ENCODE measurements at places on chromosomes 1 and 21. TPM values are rescaled to one million over a fixed set of nuclear protein-coding genes. Genes with fewer than 3 reads are reported as not detected.

The TPTE gene
- not detected for polyA plus RNA-seq

The CTTNBP2NL gene
- 43.5 TPM for polyA plus RNA-seq

The PAQR6 gene
- 6.0 TPM for polyA plus RNA-seq

The S100A14 gene
- 16.8 TPM for polyA plus RNA-seq

The SYPL2 gene
- polyA plus RNA-seq: 13.4 TPM

The RYR2 gene
- polyA plus RNA-seq: 3.0 TPM

The CHRM3 gene
- polyA plus RNA-seq: 8.2 TPM

The CD5L gene
- not detected for polyA plus RNA-seq

The GUK1 gene
- polyA plus RNA-seq: 82.3 TPM

The ARHGEF16 gene
- polyA plus RNA-seq: 17.6 TPM

GRCh38 chr1:205739348-205740160, 10.4 kb downstream of the NUCKS1 start:
- DNase-seq: no peak

DNA sequence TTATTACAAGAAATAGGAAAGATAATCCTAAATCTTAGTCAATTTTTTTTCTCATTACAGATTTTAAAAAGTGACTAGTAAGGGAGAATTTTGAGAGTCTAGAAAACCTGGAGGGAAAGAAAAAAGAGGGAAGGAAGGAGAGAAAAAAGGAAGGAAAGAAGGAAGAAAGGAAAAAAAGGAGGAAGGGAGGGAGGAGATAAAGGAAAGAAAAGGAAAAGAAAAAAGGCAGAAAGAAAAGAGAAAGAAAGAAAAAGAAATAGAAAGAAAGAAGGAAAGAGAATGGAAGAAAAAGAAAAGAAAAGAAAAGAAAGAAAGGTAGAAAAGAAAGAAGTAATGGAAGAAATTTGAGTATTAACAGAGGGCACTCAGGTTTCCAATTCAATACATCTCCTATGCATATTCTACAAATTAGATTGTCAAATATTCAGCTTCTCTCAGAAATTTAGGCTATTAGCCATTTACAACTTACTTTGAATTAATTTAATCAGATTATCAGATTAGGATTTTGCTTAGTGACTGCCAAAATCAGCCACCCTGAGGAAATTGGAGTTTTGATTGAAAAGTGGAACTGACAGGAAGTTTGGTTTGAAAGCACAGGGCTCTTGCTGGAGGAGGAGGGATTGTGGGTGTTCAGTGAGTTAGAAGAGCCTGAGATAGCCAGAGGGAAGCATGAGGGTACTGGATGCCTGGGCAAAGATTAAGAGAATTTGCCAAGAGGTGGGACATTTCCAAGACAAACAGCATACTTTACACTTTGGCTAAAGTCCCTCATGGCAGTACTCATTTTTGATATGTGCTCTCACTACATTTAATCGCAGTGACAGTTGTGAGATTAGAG, 677.8 kb downstream of the USP25 start:
- no peak for DNase-seq

DNA sequence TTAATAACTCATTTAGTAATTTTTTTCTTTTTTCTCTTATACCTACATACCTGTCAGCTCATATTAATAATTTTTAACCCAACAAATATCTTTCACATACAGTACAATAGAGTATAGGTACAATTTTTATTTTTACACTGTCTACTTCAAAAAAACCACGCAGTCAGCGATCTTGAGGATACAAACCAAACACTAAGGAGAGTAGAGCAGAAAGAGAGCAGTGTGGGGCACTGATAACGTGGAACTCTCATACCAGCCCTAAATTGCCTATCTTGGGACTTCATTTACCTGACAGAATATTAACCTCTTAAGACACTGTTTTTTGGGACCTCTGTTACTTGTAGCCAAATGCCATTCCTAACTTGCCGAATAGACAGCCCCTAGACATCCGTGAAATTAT, 5.5 kb downstream of the TRMT1L start:
- DNase-seq: no peak

DNA sequence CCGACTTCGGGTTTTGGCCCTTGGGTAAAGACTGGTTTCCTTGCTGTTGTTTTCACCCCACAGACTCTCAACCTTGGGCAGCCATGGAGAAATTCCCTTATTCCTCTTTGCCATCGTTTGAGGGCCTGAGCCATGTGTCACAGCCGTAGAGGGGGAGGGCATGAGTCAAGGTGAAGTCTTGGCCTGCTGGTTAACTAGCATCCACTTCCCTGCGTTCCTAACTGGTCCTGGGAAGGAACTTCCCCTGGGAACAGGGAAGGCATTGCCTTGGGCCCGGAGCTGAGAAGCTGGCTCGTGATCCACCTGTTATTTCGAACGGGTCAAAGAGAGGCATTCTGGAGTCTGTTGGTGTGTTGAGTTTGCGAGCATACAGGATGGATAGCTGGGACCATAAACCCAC, 464.9 kb downstream of the CAMTA1 start:
- no peak for DNase-seq

- no peak for DNase-seq
Measured at GRCh38 chr1:53198241-53198651, 1.6 kb downstream of the CPT2 start.

GRCh38 chr1:161676441-161676840, 13.5 kb downstream of the FCGR2B start:
- DNase-seq: no peak

DNA sequence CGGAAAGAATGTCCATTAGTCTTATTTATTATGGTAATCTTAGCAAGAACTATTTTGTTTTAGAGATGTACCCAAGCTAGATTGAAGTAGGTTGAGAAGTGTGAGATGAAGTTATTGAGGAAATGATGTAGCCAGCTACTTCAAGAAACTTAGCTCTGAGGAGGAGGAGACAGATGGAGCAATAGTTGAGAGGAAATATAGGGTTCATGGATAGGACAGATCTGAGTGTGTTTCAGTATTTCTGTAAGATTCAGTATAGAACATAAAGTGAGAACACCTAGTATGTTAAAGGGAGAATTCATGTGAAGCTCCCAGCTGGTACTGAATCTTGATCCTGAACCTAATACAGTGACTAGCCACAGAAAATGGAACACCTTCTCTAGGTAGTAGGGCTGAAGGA, 28.9 kb downstream of the TSNAX start:
- no peak for DNase-seq

DNA sequence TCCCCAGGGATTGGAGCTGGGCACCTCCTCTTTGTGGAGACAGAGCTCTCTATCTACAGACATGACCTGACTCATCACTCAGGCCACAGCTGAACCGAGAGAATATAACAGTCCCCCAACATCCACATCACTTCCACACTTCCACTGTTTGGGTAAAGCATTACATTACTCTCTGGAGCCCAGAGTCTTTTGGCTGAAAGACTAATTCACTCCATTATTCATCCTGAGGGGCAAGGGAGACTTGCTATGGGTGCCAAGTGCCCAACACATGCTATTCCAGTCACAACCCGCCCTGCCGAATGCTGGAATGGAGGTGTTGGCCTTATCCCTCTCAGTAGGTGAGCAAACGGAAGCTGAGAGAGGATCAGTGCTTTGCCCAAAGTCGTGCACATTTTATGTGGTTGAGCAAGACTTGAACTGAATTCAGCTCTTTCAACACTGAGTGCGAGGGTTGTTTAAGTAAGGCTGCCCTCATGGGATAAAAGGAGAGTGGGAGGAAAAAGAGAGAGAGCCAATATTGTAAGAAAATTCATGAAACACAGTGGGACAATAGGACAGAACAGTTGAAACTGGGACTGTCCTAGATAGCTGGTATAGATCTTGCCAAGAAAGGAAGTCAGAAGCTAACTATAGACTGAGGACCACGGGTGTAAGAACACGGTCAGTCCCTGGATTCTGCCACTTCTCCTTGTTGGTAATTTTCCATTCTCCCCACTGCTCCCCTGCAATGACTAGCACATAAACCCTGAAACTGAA, 13.5 kb upstream of the CHI3L1 start:
- DNase-seq: no peak

DNA sequence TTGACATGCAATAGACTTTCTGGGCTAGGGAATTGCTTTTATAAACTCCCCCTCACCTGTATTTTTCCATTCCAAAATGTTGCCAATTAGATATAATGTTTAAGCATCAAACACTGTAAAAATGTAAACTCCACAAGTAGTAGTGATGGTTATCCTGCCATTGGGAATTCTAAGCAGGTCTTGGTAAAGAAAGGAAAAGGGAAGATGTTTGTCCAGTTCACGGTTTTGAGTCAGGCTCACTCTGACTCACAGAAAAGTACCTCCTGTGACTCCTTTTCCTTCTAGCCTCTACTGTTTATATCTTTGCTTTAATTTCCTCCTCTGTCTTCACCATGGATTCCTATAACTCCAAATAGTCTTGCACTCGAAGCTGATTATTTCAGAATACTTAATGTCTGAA, 19.0 kb upstream of the PTPN14 start:
- no peak for DNase-seq

- DNase-seq: peak; percentile 78
Measured at GRCh38 chr1:36224537-36225282, 467 bp downstream of the THRAP3 start.

DNA sequence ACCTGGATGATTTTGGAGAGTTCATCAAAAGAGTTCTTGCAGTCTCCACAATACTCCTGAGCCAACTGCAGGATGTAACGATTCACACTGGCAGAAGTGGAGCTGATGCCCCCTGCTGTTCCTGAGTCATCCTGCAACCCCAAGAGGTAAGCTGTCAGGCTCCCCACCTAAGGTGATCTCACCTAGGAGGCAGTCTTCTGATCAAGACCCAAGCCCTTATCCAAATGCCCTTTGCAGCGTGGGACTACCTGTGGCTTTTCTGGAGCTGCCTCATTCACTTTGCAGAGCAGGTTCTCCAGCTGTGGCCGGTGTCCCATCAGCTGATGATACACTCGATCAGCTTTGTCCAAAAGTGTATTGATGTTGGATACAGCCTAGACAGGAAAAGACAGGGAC, 96.4 kb downstream of the UBR4 start:
- DNase-seq: peak; percentile 36

- no peak for DNase-seq
Measured at GRCh38 chr1:108048301-108049177, 83.6 kb upstream of the VAV3 start.

- DNase-seq: no peak
Measured at GRCh38 chr1:205666372-205667166, 13.7 kb downstream of the SLC45A3 start.

- DNase-seq: no peak
Measured at GRCh38 chr1:90726425-90726985, 9.4 kb upstream of the BARHL2 start.

- no peak for DNase-seq
Measured at GRCh38 chr1:2585318-2586092, 1.1 kb upstream of the PRXL2B start.

- DNase-seq: no peak
Measured at GRCh38 chr1:76546354-76546933, 320.8 kb upstream of the ST6GALNAC5 start.

- no peak for DNase-seq
Measured at GRCh38 chr1:20883766-20884165, 96.7 kb upstream of the HP1BP3 start.

GRCh38 chr1:74641876-74642275, 31.7 kb downstream of the ERICH3 start:
- no peak for DNase-seq

- no peak for DNase-seq
Measured at GRCh38 chr1:67433837-67434236, 3.6 kb upstream of the SERBP1 start.

- DNase-seq: no peak
Measured at GRCh38 chr1:154911691-154912550, 24.6 kb downstream of the PMVK start.

GRCh38 chr1:10388387-10388715, 10.5 kb upstream of the PGD start:
- no peak for DNase-seq

- no peak for DNase-seq
Measured at GRCh38 chr1:25933479-25934365, 27.5 kb upstream of the STMN1 start.

DNA sequence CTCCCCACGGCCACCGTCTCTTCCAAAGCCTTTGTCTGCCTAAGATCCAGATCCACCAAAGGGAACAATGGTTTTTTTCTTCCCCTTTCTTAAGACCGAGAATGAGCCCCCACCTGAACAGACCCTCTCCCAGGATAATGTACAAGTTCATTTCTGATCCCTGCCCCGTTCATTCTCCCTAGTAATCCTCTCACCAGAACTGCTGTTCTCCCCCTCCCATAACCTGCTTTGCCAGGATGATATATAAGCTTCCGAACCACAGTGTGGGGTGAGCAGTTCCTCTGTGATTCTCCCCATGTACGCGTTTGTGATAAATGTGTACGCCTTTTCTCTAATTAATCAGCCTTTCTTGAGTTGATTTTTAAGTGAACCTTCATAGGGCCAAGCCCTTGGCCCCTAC, 4.9 kb downstream of the RD3 start:
- DNase-seq: no peak

GRCh38 chr1:217105437-217105836, 382.2 kb upstream of the ESRRG start:
- DNase-seq: no peak

DNA sequence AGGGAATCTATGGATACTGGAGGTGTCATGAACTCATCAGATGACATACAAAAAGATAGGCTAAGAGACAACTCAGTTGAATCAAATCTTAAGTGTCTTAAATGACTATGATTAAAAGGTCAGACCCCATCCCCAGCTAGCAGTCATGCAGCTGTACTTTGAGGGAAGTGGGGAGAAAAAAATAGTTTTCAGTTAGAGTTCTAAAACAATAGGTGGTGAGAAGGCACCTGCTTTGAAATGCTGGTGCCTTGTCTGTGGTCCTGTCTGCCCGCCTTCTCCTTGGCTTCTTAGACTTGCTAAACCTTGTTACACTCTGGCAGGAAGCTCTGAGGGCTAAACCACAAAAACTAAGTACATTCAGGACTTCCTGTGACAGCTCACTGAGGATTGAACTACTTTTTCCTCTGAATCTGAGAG, 15.3 kb downstream of the CD2 start:
- DNase-seq: no peak

- no peak for DNase-seq
Measured at GRCh38 chr21:35738347-35738961, 321.9 kb downstream of the SETD4 start.

- DNase-seq: no peak
Measured at GRCh38 chr21:42844411-42845113, 34.8 kb downstream of the WDR4 start.

GRCh38 chr1:177998696-177999631, 29.1 kb upstream of the SEC16B start:
- no peak for DNase-seq

GRCh38 chr1:15210651-15211375, 36.2 kb upstream of the FHAD1 start:
- DNase-seq: no peak

GRCh38 chr1:192601567-192601966, 26.0 kb downstream of the RGS1 start:
- DNase-seq: no peak

- no peak for DNase-seq
Measured at GRCh38 chr1:37763791-37764413, 1.0 kb downstream of the EPHA10 start.

Data from left kidney (tissue), 8 donors.